ENCODE measurements at places on chromosomes 12 and 14.
A peak's percentile ranks its signal among the peaks of the same experiment; 100 is the strongest.

DNA sequence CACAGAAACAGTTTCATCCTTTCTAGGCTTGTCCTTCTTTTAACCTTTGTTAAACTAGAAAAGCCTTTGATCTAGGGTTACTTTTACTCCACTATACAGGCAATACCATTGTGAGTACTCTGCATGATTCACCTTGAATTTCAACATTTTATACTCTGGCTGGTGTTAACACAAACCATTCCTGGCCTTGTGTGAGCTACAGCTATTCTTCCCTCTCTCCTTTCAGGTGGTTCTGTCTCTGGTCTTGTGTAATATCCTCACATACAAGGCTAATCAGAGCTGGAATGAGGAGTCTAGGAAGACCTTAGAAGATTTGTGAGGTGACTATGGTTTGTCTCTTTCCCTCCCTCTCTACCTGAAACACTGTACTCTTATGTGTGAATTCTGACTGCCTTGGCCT lies 837.4 kb upstream of the USP15 start:
- no peak for DNase-seq

GRCh38 chr12:103791350-103791920 lies 49.6 kb downstream of the NT5DC3 start:
- DNase-seq, result no peak

- DNase-seq, result peak; percentile 93
Measured at GRCh38 chr12:124568431-124569374, 1.3 kb upstream of the NCOR2 start.

GRCh38 chr12:121095544-121096198 lies 37.0 kb upstream of the P2RX7 start:
- peak; percentile 79 for DNase-seq

GRCh38 chr12:112988224-112988623 lies 9.9 kb downstream of the OAS2 start:
- DNase-seq, result no peak

GRCh38 chr12:104207416-104208205 lies 8.0 kb upstream of the TXNRD1 start:
- no peak for DNase-seq

DNA sequence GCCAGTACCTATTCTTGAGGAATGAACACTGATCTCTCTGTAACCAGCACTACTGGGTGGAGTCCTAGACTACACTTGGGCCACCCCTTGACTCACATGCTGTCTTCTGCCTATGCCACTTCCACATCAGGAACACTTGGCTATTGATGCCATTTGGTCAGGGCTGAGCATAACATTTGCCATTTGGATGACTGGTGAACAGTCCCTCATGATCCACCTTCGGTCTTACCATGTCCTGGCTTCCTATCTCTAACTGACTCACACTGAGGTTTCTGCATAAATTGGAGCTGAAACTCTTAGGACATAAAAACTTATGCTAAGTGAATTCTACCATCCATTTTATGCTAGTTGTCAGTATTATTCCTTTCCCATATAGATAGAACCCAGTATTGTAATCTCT lies 91.7 kb upstream of the PELI2 start:
- no peak for DNase-seq

- no peak for DNase-seq
Measured at GRCh38 chr14:60862283-60862682, 118.6 kb downstream of the TRMT5 start.

DNA sequence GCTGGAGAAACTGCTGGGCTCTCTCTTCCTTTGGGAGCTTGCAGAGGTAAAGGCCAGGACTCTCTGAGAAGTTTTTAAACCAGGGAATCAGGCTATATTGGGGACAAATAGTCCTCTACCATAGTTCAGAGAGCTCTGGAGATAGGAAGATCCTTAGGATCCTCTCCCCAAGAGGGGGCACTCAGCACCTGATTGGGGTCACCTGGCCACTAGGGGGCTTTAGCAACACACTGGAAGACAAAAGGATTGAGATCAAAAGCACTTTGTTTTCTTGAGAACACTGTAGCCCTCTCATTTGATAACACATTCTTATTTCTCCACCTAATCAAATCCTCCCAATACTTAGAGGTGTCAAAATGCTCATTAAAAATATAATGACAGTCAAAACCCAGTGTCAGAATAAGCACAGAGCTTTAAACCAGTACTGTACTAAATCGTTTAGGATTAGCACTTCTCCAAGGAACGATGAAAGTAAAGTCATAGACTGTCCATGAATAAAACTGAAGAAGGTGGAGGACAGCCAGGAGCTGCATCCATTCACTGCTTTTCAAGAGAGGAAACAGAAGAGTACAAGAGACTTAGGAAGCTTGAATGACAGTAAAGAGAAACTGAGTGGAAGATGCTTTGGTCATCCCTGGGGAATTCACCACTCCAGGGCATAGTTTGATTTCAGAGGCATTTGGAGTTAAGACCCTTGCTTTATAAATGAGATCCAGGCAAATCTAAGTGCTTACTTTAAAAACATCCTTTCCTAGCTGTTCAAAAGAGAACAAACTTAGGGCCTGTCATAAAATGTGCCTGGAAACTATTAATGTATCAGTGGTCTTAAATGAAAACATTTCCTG lies 26.5 kb downstream of the BMP4 start:
- no peak for DNase-seq

DNA sequence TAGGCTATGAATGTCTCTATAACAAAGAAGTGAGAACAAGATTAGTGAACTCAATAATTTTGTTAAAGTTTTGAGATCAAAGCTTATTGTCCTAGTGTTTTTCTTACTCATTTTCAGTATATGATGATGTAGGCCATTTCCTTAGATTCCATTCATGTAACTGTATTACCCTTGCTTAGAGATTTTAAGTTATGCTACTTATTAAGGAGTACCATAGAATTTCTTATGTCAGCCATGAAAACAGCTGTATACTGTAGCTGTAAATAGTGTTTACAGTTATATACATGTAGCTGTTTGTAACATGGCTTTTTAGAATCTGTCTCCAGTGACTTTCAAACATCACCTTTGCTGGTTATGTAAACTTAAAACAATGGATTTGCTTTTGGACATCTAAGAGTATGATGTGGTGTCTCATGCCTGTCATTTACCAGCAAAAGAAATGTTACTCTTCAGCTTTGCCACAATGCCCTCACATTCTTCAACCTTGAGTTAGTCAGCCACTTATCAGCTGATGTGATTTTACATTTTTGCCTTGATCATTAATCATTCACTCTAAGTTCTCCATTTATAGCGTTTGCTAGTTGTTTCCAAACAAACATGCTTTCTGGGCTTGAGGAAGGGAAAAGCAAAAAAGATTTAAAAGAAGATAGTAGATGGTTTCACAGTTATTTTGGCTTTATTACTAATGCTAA lies 55.5 kb downstream of the SLC16A7 start:
- DNase-seq, result no peak

DNA sequence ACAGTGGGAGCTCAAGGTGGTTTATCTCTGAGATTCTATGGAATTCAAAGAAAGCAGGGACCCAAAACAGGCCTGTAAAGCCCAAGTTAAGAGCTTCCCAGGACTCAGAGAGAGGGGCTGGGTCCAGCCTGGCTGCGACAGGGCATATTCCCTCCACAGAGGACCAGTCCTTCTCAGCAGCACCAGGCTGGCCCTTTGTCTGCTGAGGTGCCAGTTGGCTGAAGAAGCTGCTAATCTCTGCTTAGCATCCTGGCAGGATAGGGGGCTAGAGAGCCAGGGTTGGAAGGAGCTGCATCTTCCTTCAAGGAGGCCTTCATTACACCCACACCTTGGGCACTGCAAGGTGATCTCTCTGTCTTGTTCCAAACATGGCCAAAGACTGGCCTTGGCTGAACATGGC lies 68.3 kb upstream of the TUNAR start:
- no peak for DNase-seq

DNA sequence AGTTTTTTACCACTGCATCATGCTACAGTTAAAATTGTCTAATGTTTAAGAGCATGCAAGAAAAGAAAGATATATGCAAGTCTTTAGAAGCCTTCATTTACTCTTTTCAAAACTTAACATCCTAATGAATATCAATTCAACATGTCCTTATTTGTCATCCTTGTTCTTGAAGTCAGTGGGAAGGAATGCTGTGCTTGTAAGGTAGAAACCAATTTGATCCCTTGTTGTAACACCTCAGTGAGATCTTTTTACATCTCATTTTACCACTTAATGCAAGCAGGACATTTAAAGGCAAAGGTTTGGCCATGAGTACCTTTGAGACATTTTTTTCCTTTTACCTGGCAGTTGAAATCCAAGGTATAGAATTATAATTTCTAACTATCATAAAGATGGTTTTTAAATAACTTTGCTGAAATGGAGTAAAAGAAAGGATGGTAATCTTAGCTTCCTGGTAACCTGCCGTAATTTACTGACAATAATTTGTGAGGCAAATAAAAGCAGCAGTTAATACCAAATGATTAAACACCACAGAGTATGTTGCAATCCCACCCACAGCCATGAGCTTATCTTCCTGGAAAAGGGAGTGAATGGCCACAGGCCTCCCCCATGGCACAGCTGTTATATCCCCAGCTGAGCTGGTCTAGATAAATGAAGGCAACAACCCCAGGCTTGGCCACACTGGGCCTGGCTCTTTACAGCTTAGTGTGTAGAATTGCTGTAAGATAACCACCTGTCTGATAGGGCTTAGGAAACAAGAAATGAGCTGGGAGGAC lies 33.2 kb upstream of the STRN3 start:
- DNase-seq, result peak; percentile 81

- no peak for DNase-seq
Measured at GRCh38 chr12:10717410-10717809, 5.7 kb downstream of the YBX3 start.

GRCh38 chr14:97572583-97573458 lies 775.6 kb downstream of the VRK1 start:
- DNase-seq, result no peak

DNA sequence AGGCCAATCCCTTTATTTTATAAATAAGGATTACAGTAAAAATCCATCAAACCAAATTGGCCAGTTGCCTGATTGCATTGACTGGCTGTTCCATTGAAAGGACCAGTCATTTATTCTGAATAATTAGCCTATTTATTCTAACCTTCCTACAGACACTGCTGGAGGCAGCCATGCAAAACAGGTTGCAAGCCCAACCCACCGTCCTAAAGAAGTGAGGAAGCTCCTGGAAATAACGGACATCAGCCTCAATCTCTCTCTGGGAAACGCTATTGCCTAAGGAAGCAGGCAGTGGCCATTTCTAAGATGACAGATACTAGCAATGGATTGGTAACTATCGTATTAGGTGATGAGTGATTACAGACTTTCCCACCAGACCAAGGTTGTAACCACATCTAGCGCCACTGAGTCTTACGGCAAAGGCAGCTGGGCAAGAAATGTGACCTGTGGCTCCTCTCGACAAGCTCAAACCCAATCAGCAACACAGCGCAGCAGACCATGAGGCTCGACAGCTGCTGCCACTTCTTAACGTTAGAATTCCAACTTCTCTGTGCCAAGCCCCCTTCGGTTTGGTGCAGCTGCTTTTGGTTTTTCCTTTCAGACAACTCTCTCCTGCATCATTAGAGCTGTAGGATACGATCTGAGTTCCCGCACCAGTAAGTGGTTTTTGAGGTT lies 134.2 kb downstream of the KCNK10 start:
- no peak for DNase-seq

GRCh38 chr14:101152855-101153254 lies 249.3 kb upstream of the RTL1 start:
- DNase-seq, result no peak

DNA sequence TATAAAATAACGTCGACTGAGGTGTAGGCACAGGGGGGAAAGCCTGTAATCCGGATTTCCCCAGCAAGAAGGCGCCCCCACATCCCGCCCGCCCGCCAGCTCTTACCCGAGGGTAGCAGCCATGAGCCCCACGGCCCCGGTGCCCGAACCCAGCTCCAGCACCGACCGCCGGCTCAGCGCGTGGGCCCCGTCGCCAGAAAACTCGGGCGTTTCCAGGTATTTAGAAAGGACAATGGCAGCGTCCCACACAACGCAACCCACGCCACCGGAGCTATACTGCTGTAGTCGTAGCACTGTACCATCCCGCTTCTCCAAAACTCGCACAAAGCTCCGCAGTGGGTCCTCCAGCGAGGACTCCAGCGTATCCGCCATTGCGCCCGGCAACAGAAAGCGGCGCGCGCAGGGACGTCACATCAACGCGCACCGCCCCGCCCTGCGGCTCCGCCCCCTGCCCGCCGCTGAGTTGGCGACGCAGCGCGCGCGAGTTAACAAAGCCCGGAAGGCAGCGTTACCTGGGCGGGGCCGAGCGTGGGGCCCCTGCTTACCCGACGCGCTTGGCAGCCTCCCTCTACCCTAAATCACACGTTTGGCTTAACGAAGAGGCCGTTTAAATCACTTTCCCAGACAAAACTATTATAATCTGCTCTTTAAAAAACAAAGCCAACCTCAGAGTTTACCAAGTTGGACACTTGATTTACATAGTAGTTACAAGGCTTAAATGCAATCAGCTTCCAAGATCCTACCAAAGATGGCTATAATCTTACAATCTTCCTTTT lies at the start of gene VCPKMT:
TSS of gene VCPKMT (minus strand) at position 392 of the 776 bp plus-strand sequence. CDS start at position 372, 20 bp downstream.
- peak; percentile 98 for DNase-seq

- DNase-seq, result peak; percentile 18
Measured at GRCh38 chr14:73242357-73242901, 5.1 kb downstream of the PAPLN start.

DNA sequence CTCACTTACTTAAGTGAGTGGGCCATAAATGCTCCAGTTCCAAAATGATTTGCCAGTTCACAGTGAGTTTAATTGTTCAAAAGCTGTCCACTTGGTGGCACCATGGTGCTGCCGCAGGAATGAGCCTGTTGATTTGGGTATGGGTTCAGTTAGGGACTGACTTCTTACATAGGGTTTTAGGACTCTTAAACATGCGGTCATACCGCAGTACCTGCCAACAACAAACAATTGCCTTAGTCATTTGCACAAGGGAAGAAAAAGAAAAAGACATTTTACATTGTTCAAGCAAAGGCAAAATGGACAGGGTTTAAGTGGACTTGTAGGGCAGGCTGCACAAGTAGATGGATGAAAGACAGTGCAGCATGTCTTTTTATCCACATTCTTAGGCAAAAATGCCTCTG lies 80.0 kb upstream of the DBX2 start:
- DNase-seq, result peak; percentile 61

DNA sequence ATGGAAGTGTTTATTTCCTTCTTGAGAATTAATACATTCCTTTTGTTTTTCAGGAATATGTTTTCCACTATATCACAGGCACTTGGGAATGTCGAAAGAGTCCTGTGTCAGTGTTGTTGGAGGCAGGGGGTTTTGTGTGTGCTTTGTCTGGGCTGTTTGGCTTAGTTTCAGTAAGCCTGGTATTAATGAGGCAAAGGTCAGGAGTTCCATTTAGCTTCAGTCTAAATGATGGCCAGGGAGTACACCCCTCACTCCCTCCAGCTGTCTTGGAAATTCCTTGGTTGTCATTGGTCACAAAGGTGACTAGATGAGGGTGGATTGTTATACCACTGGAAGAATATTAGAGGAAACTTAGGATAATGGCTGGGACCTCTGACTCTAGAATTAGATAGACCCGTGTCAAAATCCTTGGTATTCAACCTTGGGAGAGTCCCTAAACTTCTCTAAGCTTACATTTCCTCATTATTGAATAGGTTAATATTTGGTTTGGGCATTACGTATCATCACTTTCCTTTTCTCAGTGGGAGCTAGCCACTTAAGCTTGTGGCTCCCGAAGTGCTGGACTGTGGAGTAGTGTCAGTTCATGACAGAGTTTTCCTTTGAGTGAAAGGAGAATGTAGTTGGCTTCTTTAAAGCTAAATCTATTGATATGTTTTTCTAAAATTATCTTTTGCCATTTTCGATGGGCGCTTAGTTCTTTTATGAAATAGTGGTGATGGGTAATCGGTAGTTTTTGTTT lies 5.2 kb downstream of the FRS2 start:
- DNase-seq, result peak; percentile 10
